PC-9 (cell line): ENCODE measurements at places on chromosomes 2 and 18. TPM values are rescaled to one million over a fixed set of nuclear protein-coding genes. Genes with fewer than 3 reads are reported as not detected.

The AQP12A gene
- total RNA-seq: not detected in 2 replicates

The LIMS4 gene
- total RNA-seq: 1.4 and 2.1 TPM in 2 replicates

The DLX2 gene
- 0.65 and 0.76 TPM in 2 replicates for total RNA-seq

The CD8B2 gene
- total RNA-seq: not detected in 2 replicates

The LOXHD1 gene
- not detected in 2 replicates for total RNA-seq

The BCL11A gene
- total RNA-seq: not detected in 2 replicates

The RBMS1 gene
- 50.7 and 65.1 TPM in 2 replicates for total RNA-seq

DNA sequence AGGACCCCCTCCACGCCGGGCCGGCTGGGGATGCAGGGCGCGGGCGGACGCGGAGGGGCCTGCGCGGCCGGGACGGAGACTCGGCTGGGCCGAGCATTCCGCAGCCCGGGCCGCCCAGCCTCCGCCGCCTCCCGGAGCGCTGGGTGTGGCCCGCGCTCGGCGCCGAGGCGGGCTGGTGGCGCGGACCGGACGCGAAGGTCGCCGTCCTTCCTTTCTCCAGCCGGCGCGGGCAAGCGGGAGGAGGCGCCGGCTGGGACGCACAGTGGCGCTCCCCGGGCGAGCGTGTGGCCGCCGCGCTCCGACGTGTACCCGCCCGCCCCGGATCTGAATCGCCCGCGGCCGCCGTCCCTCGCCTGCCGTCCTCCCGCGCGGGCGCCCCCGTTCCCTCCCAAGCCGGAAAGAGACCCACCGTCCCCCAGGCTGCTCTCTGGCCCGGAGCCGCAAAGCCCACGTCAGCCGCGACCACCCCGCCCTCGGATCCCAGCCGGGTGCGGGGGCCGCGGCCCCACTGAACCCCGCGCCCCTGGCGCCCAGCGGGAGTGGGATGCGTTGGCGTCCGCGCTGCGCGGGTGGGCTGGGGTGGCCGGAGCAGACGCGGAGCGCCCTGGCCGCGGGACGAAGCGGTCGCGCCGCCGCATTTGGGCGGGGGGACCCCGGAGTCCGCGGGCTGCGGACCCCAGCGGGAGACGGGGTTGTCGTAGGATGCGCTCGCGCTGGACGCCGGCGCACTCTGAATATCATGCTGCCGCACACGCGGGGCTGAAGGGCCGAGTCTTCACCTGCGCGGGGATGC, 634 bp downstream of the SPATS2L start:
- H3K27me3 ChIP-seq: no peaks in the 10 kb centered on the region
- peak overlapping the region; percentile 86 for H3K4me3 ChIP-seq
- DNase-seq: peak; percentile 47

GRCh38 chr2:69781321-69782248, 39.7 kb downstream of the ANXA4 start:
- no peaks in the 10 kb centered on the region for H3K27me3 ChIP-seq
- H3K4me1 ChIP-seq: peaks cover 56% of the 10 kb centered on the region
- H3K27ac ChIP-seq: peak overlapping the region; percentile 66
- DNase-seq: peak; percentile 33
- H3K36me3 ChIP-seq: no peaks in the 10 kb centered on the region
- H3K4me3 ChIP-seq: no peak overlapping the region

GRCh38 chr2:178391701-178392100, 59.3 kb downstream of the PRKRA start:
- H3K4me1 ChIP-seq: no peaks in the 10 kb centered on the region
- H3K27me3 ChIP-seq: no peaks in the 10 kb centered on the region
- no peak overlapping the region for H3K27ac ChIP-seq
- H3K4me3 ChIP-seq: no peak overlapping the region
- no peak for DNase-seq

- no peak for DNase-seq
- no peak overlapping the region for H3K4me3 ChIP-seq
- no peaks in the 10 kb centered on the region for H3K36me3 ChIP-seq
- H3K27ac ChIP-seq: no peak overlapping the region
- no peaks in the 10 kb centered on the region for H3K27me3 ChIP-seq
Measured at GRCh38 chr18:28903306-28903705, 726.4 kb upstream of the CDH2 start.

DNA sequence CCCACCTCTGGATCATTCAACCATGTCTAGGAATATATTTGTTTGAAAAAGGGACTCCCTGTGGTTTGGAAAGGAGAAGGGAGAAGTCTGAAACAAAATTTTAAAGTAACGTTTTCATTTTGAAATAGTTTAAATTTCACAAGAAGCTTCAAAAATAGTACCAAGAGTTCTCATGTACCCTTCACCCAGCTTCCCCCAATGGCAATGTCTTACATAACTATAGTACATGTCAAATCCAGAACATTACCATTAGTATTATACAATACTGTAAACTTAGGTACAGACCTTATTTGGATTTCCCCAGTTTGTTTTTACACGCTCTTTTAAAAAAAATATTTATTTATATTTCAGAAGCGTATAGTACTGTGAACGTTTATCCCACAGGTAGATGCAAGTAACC, 4.0 kb upstream of the LYG2 start:
- no peaks in the 10 kb centered on the region for H3K27me3 ChIP-seq
- H3K4me1 ChIP-seq: no peaks in the 10 kb centered on the region
- no peaks in the 10 kb centered on the region for H3K36me3 ChIP-seq
- no peak overlapping the region for H3K27ac ChIP-seq
- no peak for DNase-seq

DNA sequence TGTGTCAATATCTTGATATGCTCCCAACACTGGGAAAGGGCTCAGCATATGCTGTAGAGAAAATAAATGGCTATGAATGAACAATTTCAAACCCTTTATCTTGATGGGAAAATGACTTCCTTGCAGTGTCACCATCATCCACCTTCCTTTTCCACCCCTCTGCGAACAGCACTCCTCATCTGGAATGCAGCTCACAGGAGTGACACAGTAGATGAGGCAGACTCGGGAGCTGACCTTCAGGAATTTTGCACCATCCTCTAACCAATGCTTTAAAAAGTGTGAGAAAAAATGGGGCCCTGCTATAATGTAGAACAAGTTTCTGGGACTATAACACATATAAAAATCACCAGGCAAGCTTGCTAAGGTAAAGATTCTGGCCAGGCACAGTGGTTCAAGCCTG, 41.3 kb upstream of the YPEL5 start:
- H3K4me3 ChIP-seq: no peak overlapping the region
- DNase-seq: no peak
- peaks cover 37% of the 10 kb centered on the region for H3K27me3 ChIP-seq
- no peak overlapping the region for H3K27ac ChIP-seq

DNA sequence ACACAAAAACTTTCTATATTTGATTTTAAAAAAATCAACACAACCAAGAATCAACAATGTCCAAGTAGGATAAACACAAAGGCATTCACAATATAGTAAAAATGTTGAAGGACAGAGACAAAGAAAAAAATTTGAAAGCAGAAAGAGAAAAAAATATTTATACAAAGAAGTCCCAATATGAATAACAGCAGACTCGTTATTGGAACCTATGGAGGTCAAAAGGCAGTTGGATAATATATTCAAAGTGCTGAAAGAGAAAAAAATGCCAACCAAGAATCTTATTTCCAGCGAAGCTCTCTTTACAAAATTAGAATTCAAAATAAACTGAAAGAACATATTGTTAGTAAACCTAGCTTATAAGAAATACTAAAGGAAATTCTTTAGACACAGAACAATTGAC, 859.5 kb downstream of the LRP1B start:
- no peaks in the 10 kb centered on the region for H3K4me1 ChIP-seq
- H3K4me3 ChIP-seq: no peak overlapping the region
- no peak for DNase-seq
- H3K27ac ChIP-seq: no peak overlapping the region
- no peaks in the 10 kb centered on the region for H3K27me3 ChIP-seq

GRCh38 chr2:146762786-146763185, 1082.0 kb upstream of the ACVR2A start:
- no peak for DNase-seq
- H3K27me3 ChIP-seq: no peaks in the 10 kb centered on the region
- H3K4me1 ChIP-seq: no peaks in the 10 kb centered on the region
- H3K27ac ChIP-seq: no peak overlapping the region

DNA sequence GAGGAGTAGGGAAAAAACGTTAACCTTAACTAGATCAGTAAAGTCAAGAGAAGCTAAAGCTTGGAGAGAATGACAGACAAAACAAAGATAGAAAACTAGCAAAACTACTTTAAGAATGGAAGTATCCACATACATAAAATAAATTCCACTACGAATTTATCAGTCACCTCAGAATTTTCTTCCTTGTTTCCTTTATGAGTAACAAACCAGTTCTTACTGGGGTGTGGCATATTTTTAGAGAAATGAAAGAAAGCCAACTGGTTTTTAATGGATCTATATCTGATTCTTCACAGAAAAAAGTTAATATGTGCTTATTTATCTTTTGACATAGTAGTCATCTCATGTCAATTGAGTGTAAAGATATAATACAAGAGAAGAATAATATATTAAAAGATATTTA, 2033.7 kb upstream of the CELF4 start:
- H3K27me3 ChIP-seq: no peaks in the 10 kb centered on the region
- no peaks in the 10 kb centered on the region; the same call in none of the 2 replicates for H3K4me1 ChIP-seq
- no peak overlapping the region for H3K4me3 ChIP-seq
- peak overlapping the region; percentile 59 for H3K27ac ChIP-seq
- no peaks in the 10 kb centered on the region for H3K36me3 ChIP-seq

GRCh38 chr2:24191156-24191555, 16.3 kb downstream of the FAM228A start:
- no peaks in the 10 kb centered on the region for H3K4me1 ChIP-seq
- H3K27me3 ChIP-seq: no peaks in the 10 kb centered on the region
- no peaks in the 10 kb centered on the region for H3K36me3 ChIP-seq
- H3K27ac ChIP-seq: no peak overlapping the region

DNA sequence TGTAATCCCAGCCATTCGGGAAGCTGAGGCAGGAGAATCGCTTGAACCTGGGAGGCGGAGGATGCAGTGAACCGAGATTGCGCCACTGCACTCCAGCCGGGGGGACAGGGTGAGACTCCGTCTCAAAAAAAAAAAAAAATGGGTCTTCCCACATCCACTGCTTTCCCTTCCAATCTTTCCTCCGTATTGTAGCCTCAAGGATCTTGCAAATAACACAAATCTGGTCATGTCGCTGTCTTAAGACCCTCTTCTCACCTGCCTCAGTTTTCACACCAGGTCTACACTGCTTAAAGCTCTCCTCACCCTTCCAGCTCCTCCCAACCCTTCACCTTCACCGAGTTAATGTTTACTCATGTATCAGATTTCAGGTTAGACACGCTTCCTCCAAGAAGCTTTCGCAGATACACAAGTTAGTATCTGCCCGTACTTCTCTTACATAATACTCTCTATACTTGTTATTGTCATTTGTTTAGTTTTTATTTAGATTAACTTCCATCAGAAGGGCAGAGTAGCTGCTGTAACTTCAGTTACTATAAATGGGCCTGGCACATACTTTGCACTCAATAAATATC, 1.5 kb downstream of the IER3IP1 start:
- peaks cover 14% of the 10 kb centered on the region for H3K4me1 ChIP-seq
- H3K27me3 ChIP-seq: no peaks in the 10 kb centered on the region
- peak overlapping the region; percentile 94 for H3K4me3 ChIP-seq
- H3K27ac ChIP-seq: peak overlapping the region; percentile 74

GRCh38 chr2:43025709-43026295, 200.6 kb downstream of the ZFP36L2 start:
- no peak for DNase-seq
- H3K27me3 ChIP-seq: no peaks in the 10 kb centered on the region
- H3K4me1 ChIP-seq: peaks cover 19% of the 10 kb centered on the region; the same call in 1 of the 2 replicates
- no peaks in the 10 kb centered on the region for H3K36me3 ChIP-seq
- no peak overlapping the region for H3K27ac ChIP-seq

DNA sequence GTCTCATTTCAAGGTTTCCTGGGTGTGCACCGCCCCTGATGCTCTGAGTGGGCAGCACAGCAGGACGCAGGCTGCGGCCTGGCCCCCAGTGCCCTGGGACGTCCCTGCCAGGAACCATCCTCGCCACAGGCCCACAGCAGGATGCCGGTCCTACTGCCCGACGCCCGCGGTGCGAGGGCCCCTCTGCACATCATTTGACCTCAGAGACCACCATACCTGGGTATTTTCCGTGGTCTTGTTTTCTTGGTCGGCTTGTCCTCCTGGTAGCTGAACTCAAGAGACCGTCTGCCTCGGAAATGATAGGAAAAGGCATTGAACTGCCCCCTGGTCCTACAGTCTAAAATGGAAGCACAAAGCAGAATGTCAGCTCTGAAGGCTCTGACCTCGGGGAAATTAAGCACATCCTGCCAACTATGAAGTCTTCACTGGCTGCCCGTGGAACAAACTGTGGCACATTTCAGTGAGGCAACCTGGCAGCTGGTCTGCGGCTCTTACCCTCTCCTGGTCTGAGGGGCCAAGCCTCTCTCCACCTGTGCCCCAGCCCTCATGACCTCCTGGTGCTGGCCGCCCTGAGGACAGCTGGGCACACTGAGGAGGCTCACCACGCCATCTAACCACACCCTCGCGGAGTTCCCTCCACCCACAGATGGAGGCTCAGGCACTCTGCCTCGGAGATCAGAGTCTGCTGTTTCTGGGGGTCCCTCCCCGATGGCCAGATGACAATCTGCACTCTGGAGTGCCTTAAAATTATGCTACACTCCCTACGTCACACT, 105.0 kb downstream of the PXDN start:
- peaks cover 35% of the 10 kb centered on the region for H3K27me3 ChIP-seq
- H3K4me3 ChIP-seq: no peak overlapping the region
- DNase-seq: no peak
- H3K36me3 ChIP-seq: peaks cover 6% of the 10 kb centered on the region; the same call in 1 of the 2 replicates

- peaks cover 57% of the 10 kb centered on the region for H3K36me3 ChIP-seq
- no peak for DNase-seq
- no peaks in the 10 kb centered on the region for H3K4me1 ChIP-seq
- no peak overlapping the region for H3K27ac ChIP-seq
Measured at GRCh38 chr2:241339839-241340630, 16.1 kb upstream of the FARP2 start.

DNA sequence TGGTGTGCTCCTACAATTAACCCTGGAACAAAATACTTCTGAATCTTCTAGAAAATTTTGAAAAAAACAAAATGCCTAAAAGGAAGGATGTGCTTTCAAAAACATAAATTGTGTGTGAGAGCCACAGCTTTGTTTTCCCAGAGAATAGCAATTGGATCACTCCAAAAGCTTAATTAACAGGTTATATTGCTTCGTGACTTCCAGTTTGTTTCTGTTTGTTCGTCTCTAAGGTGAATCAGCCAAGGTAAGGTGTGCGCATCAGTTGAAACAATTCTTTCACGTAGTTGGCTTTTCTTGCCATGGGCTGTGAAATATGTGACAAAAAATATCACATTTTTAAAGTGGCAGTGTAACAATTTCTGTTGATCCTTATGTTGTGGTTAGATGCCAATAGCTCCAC, 90.3 kb upstream of the BARD1 start:
- H3K36me3 ChIP-seq: no peaks in the 10 kb centered on the region
- H3K4me1 ChIP-seq: no peaks in the 10 kb centered on the region
- no peak for DNase-seq
- no peak overlapping the region for H3K4me3 ChIP-seq

- H3K4me3 ChIP-seq: peak overlapping the region; percentile 61; the same call in 1 of the 2 replicates
- peak; percentile 46 for DNase-seq
- H3K36me3 ChIP-seq: 0 out of 2 replicates have a peak, but pooled peaks cover 3% of the 10 kb centered on the region
- H3K27me3 ChIP-seq: no peaks in the 10 kb centered on the region
- peak overlapping the region; percentile 64 for H3K27ac ChIP-seq
Measured at GRCh38 chr18:62715759-62716615, 646 bp downstream of the PHLPP1 start.

- no peak overlapping the region for H3K27ac ChIP-seq
- DNase-seq: no peak
- H3K27me3 ChIP-seq: peaks cover 11% of the 10 kb centered on the region
- no peak overlapping the region for H3K4me3 ChIP-seq
- H3K36me3 ChIP-seq: no peaks in the 10 kb centered on the region
Measured at GRCh38 chr18:24609254-24609653, 148.8 kb downstream of the HRH4 start.

- peaks cover 15% of the 10 kb centered on the region for H3K4me1 ChIP-seq
- no peak for DNase-seq
- H3K27ac ChIP-seq: no peak overlapping the region
- no peak overlapping the region for H3K4me3 ChIP-seq
- H3K27me3 ChIP-seq: no peaks in the 10 kb centered on the region
Measured at GRCh38 chr2:270861-271260, 6.1 kb downstream of the ACP1 start.
